Putamen (tissue), 1 donor: ENCODE measurements at places on chromosomes 16 and 17.

DNA sequence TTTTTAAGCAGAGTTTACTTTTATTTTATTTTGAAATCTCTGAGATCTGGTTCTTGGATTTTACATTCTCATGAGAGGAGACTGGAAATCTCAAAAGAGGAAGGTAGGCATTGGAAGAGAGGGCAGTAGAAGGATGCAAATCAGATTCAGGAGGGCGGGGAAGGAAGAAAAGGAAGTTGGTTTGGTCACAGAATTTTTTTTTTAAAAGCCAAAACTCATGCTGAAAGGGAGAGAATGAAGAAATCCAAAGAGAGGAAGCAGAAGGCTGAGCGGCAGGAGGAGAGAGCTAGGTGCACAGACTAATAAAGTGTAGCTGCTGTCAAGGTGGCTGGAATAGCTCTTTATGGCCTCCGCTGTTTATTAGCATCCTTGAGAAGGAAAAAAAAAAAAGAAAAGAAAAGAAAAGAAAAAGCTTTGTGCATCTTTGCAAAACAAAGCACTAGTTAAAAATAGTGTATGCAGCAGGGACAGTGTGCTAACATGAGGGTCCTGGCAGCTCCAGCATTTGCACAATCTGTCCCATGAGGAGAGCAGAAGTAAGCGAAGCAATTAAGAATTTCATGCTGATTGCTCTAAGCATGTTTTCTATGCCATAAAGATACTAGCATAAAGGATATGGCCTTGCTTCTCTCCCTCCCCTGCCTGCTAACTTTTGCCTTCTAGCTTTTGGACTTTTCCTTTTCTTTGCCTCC is 194.2 kb downstream of the ZFHX3 start:
- no peak for DNase-seq

DNA sequence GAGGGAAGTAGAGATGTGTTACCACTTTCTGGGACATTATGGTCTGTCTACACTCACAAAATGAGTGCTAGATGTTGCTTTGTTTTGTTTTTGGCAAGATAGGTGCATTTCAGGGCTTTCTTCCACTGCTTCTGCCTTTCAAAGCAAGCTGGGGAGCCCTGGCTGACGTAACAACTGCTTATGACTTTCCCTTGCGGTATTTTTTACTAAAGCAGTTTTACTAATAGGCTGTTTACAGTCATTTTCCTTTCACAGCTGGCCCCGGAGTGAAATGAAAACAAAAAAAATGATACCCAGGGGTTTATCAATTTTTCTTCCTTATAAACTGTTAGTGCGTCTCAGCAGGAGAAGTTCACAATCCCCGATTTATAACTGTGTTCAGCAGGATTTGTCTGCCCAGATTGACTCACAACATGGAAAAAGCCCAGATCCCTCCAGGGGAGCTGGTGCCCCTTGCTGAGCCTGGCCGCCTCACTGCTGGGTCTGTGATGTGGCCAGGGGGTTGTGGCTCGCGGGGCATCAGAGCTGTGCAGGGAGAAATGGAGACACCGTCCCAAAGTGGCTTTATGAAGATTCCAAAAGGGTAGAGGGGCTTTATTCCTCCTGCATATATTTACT is 184.4 kb upstream of the HS3ST3A1 start:
- no peak for DNase-seq

DNA sequence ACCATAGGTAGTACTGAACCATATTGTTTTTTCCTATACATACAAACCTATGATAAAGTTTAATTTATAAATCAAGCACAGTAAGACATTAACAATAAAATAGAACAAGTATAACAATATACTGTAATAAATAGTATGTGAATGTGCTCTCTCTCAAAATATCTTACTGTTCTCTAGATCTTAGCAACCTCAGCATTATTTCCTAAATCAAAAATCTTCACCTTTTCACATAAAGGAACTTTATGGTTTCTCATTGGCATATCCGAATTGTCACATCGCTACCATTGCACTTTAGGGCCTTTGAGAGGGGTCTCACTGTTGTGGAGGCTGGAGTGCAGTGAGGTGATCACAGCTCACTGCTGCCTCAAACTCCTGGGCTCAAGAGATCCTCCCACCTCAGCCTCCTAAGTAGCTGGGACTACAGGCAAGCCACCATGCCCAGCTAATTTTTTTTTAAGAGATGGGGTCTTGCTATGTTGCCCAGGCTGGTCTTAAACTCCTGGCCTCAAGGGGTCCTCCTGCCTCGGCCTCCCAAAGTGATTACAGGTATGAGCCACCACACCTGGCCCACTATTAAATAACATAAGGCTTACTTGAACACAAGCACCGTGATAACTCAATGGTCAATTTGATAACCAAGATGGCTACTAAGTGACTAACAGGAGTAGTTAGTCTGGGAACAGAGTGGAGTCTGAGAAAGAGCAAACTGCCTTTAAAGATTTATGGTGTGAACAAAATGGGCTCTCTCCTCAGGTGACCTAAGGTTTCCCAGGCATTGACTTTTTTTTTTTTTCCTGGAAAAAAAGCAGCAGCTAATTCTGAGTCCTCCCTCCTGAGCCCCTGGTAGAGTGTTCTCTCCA is 2.9 kb upstream of the TMEM97 start:
- no peak for DNase-seq

DNA sequence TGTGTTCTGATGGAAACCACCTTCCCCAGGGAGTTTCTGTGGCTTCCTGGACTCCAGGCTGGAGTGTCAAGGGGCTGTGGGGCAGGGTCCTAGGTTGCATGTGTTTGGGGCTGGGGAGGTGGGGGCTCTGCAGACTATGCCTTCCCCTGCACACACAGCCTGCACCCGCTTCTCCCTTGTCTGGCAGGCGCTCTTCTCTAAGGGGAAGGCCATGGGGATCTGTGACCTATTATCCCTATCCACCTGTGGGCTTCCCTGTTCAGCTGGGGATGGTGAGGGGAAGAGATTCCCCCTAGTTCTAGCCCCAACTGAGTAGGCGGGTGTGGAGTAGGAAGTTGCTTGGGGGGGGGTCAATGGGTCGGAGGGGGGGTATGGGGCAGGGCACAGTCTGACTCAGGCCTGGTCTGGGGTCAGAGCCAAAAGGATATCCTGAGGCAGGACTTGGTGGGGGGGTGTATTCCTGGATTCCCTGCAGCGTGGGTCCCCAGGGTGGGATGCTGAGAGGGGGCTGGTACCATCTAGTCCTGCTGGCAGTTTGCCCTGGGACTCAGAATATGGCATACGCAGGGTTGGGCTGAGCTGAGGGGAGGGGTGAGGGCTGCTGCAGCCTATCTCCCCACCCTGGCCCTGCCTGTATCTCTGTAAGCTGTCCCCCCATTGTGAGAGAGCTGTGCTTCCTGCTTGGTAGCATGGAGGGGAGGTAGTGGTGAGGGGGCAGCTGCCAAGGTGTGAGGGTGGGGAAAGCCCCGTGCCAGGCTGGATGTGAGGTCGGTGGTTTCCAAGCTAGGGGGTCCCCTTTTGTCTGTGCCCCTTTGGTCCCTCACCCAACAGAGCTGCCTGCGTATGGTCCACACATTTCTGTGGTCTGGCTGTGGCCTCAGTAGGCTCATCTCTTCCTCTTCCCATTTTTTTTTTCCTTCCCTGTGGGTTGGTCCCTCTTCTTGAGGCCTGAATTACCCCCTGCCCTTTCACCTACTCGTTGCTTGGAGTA is 14.7 kb downstream of the RARA start:
- no peak for DNase-seq

DNA sequence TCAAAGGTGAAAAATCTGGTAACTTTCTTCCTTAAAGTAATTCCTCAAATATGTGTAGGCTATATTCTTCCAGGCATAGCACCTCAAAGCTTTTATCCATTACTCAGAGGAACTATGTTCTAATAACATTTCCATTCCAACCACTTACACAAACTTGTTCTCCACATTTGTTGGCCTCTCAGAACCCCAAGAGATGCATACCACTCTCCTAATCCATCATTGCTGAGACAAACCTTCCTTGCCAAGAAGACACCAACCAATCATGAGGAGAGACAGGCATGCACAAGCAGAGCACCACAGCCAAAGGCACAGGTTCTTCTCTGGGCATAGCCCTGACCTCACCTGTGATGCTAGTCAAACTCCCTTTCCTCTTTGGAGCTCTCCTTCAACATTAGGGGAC is 20.9 kb downstream of the CDH11 start:
- DNase-seq, result no peak

GRCh38 chr16:29304251-29304650 is 102.3 kb downstream of the NPIPB11 start:
- no peak for DNase-seq

GRCh38 chr17:82333279-82334171 is at the start of gene SECTM1:
Gene SECTM1 (minus strand): TSS chr17:82333766. CDS start chr17:82327240, 6,526 bp downstream.
- DNase-seq, result no peak

DNA sequence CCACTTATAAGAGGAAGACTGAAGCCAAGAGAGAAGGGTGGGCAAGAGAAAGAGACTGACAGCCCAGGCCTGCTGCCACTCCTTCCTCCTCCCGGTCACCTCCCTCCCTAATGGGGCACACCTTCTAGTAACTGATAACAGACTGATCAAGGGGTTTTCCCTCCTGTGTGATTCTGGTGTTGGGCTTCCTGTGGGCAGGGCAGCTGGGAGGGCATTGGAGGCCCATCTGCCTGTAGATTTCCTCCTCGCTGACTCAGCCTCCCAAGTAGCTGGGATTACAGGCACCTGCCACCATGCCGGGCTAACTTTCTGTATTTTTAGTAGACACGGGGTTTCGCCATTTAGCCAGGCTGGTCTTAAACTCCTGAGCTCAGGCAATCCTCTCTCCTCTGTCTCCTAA is 16.2 kb downstream of the CA4 start:
- DNase-seq, result no peak

- no peak for DNase-seq
Observed at GRCh38 chr16:782766-783403, 5.3 kb downstream of the RPUSD1 start.

GRCh38 chr16:69595127-69596036 is 29.6 kb downstream of the NFAT5 start:
- no peak for DNase-seq

DNA sequence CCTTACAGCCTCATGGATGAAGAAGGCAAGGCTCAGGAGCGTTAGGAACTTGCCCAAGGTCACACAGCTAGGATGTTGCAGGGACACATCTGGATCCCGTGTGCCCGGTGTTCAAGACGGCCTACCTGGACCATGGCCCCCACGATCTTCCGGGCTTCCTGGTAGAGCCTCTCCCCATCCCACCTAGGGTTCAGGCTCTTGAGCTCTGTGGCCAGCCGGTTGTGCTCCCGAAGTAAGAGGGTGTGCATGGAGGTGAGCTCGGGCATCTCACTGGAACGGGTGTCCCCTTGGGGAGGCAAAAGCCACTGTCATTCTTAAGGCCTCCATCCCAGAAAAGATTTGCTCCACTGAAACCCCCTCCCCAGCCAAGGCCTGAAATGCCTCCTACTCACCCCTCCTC is 5.3 kb downstream of the MPO start:
- no peak for DNase-seq

DNA sequence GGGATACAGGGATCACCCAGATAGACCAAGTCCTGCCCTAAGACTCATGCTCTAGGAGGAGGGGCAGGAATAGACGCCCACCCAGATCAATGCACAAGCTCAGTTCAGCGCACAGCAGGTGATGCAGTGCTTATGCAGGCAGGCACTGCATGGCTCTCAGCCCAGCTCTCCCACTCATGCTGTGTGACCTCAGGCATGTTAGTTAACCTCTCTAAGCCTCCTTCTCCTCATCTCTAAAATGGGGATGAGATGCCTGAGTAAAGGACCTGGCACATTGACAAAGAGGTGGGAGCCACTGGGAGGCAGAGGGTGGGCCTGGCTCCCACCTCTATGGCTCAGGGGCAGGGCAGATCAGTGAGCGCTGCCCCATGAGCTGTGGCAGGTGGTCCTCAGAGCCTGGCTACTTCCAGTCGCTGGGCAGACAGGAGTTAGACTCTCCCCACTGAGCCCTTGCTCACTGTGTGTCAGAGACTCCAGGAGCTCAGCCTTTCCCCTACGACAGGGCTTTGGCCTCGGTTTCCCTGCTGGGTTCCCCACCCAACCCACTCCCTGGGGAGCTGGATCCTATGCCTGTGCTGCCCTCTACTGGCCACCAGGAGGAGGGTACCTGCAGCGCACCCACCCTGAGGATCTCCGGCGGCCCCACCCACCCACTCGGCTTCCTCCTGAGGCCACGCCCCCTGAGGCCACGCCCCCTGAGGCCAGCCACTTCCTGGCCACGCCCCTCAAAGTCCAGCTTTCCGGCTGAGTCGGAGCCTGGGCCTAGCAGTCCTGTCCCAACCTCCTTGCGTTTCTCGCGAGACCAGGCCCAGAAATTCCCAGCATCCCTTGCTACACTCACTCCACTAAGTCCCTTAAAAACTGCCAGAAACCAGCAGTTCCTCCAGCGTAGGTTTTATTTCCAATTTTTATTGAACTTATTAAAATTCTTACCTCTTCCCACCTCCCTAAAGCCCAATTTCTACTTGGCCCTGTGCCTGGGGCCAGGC is 196.1 kb downstream of the GSG1L start:
- DNase-seq, result peak; percentile 44

DNA sequence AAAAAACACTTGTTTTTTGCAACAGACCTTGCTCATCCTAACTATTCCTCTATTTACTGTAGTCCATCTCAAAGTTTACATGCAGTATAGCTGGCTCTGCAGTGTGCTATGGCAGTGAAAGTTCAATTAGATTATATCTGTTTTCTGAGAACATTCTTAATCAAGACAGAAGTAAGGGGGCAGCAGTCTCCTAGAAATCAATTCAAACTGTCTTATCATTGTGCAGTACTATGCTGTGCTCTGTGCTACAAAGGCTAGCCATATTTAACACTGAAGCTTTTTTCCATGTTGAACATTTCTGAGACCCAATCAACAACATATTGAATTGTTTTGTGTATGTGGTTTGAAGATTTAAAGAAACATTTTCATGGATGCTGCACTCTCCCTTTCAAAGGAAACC is 11.4 kb downstream of the NETO2 start:
- DNase-seq, result no peak

DNA sequence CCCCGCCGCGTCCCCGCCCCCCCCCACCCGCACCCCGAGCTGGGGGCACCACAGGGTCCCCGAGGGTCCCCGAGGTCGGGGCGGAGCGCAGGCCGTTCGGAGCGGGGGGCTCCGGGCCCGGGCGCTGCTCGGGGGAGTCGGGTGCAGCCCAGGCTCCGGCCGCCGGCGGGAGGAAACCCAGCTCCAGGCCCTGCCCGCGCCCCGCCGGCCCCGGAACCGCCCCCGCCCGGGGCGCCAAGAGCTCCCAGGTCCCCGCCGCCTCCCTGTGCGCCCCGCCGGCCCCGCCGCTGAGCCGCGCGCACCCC is 33.2 kb upstream of the RPH3AL start:
- no peak for DNase-seq

- DNase-seq, result no peak
Observed at GRCh38 chr17:39305978-39306377, 80.2 kb upstream of the STAC2 start.
